ENCODE measurements at places on chromosomes 11 and 22.

GRCh38 chr11:19101796-19102520 lies 15.0 kb upstream of the ZDHHC13 start:
- no peak for DNase-seq

DNA sequence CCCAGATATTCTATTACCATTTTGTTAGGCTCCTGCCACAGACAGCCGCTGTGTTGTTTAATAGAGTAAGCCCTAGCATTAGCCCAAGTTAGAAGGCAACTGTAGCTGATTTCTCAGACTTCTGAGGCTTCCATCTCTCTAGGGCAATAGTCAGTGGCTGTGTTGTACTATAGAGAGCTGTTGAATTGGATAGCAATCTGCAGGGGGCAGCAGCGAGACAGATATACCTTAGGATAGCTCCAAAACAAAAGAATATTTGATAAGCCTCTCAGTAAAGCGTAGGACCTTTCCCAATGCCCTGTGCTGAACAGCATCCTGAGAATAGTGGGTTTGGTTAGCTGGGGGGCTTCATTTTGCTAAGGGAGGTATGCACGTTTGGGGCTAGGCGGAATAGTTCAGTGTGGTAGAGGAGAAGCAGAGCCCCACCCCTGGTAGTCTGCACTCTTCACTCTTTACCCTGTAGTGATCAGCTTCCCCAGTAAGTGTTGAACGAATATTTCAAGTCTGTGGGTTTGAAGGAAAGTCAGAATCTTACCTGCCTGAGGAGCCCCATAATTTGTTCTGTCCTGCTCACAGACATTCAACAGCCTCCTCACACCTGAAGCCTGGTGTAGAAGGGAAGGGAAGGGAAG lies 515.1 kb downstream of the INSC start:
- DNase-seq = no peak

GRCh38 chr11:86372586-86372985 lies 2.1 kb upstream of the CCDC81 start:
- DNase-seq = no peak

- DNase-seq = no peak
These were observed 23.3 kb upstream of the FAR1 start for GRCh38 chr11:13644997-13645687.

Measured in activated effector memory CD4-positive, alpha-beta T cell treated with Interleukin-2 at 50 U/mL for 16 hours (primary cell).